ENCODE measurements at places on chromosomes 11 and 22.

DNA sequence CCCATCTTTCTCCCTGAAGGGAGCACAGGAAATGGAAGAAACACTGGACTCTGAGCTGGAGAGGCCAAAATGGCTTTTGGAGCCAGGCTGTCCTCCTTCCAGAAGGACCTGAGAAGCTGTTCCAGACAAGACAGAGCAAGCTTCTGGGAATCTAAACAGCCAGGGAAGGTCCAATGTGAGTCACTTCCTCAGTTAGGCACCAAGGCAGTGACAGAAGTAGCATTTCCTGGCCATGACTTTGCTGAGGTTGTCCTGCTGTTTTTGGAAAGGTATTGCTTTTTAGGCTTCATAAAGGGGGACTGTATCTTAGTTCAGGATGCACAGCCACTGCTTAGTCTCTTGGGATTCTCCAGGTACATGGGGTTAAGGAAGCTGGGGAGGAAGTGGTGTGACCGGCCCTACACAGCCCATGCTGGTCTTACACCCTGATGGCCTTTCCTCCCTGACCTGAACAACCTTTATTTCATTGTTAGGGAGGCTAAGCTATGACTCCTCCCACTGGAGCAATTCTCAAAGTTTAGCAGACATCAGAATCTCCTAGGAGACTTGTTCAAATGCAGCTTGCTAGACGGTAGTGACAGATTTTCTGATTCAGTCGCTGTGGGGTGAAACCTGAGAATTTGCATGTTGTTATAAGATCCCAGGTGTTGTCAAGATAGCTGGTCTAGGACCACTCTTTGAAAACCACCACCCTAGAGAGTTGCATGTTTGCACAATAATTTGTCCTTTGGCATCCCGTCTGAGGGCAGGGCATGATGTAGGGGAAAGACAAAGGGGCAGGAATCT, 6.8 kb upstream of the INSC start:
- DNase-seq, result peak; percentile 35

- DNase-seq, result peak; percentile 55
These were observed 15.8 kb upstream of the CHADL start for GRCh38 chr22:41256254-41257253.

GRCh38 chr22:45166932-45167331, 3.2 kb downstream of the NUP50 start:
- DNase-seq, result no peak

- DNase-seq, result no peak
These were observed 34.6 kb downstream of the NFAM1 start for GRCh38 chr22:42397332-42398249.

DNA sequence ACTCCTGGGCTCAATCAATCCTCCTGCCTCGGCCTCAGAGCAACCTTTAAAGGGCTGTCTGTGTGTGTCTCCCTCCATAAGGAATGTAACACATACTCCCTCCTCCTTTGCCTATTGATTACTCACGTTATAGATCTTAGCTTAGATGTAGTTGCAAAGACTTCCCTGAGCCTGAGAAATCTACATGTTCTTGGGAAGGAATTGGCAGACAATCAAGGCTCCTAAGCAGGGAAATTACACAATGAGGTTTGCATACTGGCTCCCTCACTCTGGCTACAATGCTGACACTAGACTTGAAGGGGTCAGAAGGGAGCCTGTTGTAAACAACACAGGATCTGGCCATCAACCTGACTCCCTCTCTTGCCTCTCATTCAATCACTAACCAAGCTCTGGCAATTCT, 5.2 kb upstream of the OLFML1 start:
- DNase-seq, result peak; percentile 46

GRCh38 chr11:130452176-130452575, 3.7 kb downstream of the ADAMTS15 start:
- no peak for DNase-seq

GRCh38 chr22:28142361-28142961, 223.4 kb upstream of the PITPNB start:
- peak; percentile 98 for DNase-seq

DNA sequence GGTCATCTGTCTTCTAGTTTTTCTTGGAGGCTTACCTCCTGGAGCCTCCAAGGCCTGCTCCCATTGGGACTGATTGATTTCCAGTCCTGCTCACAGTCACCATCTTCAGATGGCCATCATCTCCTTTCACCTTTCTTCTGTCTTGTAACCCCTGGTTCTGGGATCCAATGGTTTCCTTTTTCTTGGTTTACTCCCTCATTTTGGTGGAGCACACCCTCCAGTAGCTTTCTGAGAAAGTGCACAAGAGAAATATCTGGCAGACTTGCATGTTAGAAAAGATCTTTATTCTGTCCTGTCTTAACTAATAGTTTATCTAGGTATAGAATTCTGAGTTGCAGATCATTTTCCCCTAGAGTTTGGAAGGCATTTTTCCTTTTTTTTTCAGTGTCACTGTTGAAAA, 50.9 kb downstream of the MPPED1 start:
- no peak for DNase-seq

DNA sequence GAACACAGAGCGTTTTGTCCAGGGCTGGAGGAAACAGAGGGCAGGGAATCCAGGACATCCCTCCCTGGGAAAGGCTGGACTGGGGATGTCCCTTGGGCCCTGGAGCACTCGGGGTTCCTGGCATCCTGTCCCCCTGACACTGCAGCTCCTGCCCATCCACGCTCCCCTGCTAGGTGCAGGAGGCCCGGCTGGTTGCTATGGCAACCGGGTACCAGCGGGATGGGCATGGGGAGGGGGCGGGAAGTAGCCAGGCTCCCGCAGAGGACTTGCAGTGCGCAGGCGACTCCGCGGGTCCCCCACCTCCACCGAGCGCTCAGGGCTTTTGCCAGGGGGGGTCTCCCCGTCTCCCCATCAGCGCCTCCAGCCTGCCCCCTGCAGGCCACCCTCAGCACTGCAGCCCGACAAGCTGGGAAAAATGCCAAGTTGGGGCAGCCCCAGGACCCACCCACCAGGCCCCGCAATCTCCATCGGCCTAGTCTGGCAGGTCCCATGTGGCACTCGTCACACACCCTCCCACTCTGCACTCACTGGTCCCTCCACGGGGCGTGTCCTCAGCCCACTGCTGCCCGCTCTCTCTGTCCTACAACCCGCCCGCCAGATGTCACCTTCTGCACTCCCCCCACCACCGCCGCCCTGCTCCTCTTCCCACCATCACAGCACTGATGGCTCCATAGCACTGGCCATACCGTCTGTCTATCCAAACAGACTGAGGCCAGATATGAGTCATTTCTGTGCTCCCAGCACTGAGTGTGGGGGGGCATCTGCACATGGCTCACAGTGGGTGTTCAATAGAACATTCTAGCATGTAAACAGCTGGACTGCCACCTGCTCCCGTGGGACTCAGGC, 31.5 kb downstream of the KIAA0930 start:
- peak; percentile 80 for DNase-seq

GRCh38 chr11:125627236-125627910, 2.4 kb downstream of the CHEK1 start:
- DNase-seq, result no peak

GRCh38 chr11:77038825-77039326, 4.7 kb downstream of the B3GNT6 start:
- no peak for DNase-seq

GRCh38 chr22:26259510-26259909, 90.2 kb downstream of the SEZ6L start:
- peak; percentile 16 for DNase-seq

DNA sequence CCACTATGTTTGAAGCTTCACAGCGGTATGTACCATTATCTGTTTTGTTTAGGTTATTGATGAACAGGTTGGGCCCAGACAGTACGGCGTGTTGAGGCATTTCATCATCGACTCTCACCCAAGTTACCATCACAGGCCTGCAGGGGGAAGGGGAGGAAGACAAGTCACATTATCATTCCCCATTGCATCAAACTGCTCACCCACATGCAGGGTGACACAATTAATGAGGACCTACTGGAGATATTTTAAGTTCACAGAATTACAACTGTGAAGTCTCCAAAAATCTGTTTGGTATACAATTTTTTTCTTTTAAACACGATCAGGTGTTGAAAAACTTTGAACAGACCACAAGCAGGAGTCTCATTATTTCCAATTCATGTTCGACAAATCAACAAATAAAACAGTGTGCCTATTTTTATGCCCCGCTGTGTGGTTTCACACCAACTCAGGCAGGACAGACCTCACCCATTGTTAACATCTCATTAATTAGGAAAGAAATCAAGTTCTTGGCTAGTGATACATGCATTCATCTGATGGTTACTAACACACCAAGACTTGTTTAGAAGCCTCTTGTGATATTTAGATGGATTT, 289.5 kb downstream of the CADM1 start:
- no peak for DNase-seq

DNA sequence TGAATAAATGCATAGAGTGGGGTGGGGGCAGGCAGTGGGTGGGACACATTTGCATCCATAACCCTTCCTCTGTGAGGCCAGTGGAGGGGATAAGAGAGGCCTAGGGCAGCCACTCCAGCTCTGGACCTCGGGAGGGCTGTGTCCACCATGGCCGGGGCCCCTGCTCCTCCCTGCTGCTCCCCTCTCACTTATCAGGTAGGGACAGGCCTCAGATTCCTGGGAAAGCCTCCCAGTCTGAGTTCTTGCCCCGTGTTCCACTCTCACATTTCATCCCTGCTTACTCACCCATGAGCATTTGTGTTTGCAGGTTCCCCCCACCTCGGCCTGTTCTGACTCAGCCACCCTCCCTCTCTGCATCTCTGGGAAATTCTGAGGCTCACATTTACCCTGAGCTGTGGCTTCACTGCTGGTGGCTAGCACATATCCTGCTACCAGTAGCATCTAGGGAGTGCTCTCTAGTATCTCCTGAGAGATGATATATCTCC, 128.7 kb upstream of the TOP3B start:
- DNase-seq, result peak; percentile 49

GRCh38 chr11:100396266-100396665, 290.8 kb upstream of the ARHGAP42 start:
- DNase-seq, result no peak

- DNase-seq, result peak; percentile 93
These were observed 48.8 kb upstream of the FIBIN start for GRCh38 chr11:26944866-26945664.

- no peak for DNase-seq
These were observed 960.7 kb upstream of the RAG2 start for GRCh38 chr11:37558619-37559210.

DNA sequence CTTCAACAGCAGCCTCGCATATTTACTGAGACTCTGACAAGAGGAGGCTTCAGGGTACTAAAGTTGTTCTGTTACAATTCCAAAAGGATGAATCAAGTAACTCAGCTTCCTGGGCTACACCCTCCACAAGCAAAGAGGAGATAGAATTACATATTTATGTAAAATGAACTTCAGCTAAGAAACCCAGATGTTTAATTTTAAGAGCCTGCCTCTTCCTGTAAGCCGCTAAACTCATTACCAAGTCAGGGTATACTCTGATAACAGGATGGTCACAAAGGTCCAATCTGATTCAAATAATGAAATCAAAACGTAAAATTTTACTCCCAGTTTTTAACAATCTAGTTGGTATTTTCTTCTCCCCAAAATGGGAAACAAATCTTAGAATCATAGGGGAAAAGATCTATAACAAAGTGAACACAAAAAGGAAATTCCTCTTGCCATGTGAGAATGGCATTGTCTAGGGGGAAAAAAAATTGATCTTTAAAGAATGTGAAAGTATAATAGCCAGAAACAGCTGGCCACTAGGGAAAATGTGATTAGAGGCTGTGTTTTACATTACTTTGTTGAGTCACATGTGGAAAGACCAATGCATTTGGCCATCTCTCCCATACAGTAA, 30.9 kb downstream of the CHEK2 start:
- peak; percentile 86 for DNase-seq

- DNase-seq, result peak; percentile 51
These were observed 154.7 kb downstream of the BLID start for GRCh38 chr11:121961321-121961801.

DNA sequence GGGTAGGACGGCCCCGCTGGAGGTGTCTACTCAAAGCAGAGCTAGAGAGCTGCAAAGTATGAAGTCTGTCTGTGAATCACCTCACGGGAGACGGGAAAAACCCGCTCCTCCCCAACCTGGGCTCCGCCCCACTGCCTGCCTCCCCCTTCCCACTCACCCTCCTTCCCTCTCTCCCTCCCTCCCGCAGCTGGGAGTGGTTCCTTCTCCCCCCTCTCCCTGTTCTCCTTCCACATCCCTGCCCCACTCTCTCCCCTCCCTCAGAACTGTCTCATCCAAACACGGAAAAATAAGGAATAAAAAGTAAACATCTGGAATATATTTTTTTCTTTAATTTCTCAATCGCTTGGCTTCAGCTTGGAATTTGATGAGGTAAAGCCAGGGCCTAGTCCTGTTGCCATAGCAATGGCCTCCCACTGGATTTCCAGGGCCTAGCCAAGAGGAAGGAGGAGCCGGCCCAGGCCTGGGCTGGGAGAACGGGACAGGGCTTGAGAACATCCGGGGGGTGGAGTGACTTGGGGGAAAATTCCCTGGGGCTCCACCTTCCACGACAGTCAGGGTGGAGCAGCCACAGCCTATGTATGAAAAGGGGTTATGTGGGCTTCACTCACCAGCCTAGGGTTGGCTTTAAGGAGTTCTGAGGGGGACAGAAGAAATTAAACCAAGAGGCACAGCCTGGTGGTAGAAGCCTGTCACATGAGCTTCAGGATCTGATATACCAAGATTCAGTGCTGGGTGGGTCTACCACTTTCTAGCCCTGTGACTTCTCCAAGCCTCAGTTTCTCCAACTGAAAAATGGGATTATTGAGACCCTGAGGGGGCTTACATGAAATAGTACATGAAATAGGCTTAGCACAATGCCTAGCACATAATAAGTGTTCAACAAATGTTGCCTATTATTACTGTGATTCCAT, 2.2 kb downstream of the TNKS1BP1 start:
- DNase-seq, result peak; percentile 99

DNA sequence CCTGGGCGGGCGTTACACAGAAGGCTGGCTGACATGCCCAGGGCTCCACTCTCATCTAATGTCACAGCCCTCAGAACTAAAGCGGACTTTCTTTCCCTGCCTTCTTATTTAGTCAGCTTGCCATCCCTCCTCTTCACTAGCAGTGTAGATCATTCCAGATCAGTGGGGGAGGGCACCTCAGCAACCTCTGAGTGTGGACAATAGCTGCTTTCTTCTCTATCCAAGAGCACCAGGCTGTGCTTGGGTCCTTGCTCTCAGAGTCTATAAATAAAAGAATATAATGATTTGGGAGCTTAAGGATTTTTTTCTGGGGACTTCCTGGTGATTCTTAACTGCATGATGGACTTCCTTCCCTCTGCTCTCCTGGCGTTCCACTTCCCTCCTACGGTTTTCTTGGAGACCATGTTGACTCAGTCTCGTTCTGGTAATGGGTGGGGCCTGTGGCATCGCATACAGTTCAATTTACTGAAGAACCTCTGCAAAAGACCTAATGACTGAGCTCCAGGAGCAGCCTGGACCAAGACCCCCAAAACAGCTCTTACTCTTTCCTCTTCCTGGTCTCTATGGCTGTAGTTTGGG, 2.9 kb upstream of the HMBS start:
- no peak for DNase-seq

- no peak for DNase-seq
These were observed 36.4 kb downstream of the RTN4R start for GRCh38 chr22:20231514-20232236.

Data from AG10803 (cell line).